ENCODE measurements at places on chromosomes 2 and 18. TPM values are rescaled to one million over a fixed set of nuclear protein-coding genes. Genes with fewer than 3 reads are reported as not detected.

GPR39 gene
- total RNA-seq: not detected

IAH1 gene
- 64.9 TPM for total RNA-seq

ARHGEF4 gene
- total RNA-seq: 4.2 TPM

SNORC gene
- 2.1 TPM for total RNA-seq

DUSP2 gene
- 313 TPM for total RNA-seq

INHBB gene
- total RNA-seq: not detected

COLEC12 gene
- total RNA-seq: not detected

CRYGC gene
- not detected for total RNA-seq

DNA sequence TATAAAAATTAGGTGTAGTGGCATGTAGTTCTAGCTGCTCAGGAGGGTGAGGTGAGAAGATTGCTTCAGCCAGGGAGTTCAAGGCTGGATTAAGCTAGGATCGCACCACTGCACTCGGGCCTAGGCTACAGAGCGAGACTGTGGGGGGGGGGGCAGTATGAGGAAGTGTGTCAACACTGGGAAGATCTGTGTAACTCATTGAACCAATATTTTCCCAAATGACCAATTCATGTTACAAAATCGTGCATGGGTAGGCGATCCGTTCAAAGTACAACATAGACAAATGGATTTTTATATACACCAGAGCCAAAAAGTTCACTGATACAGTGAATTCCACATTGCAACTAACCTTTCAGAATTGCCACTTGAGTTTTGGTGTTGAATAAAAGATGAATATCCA lies 8.1 kb downstream of the SMAD4 start:
- no peak overlapping the region for H3K4me3 ChIP-seq
- peak overlapping the region; percentile 21 for H3K27ac ChIP-seq
- DNase-seq: no peak
- H3K4me1 ChIP-seq: peaks cover 83% of the 10 kb centered on the region

- H3K27me3 ChIP-seq: no peaks in the 10 kb centered on the region
- H3K4me1 ChIP-seq: no peaks in the 10 kb centered on the region
- no peak overlapping the region for H3K27ac ChIP-seq
- H3K36me3 ChIP-seq: no peaks in the 10 kb centered on the region
- no peak overlapping the region for H3K4me3 ChIP-seq
- no peak for DNase-seq
These were observed 266.6 kb downstream of the CYP26B1 start for GRCh38 chr2:71880846-71881610.

DNA sequence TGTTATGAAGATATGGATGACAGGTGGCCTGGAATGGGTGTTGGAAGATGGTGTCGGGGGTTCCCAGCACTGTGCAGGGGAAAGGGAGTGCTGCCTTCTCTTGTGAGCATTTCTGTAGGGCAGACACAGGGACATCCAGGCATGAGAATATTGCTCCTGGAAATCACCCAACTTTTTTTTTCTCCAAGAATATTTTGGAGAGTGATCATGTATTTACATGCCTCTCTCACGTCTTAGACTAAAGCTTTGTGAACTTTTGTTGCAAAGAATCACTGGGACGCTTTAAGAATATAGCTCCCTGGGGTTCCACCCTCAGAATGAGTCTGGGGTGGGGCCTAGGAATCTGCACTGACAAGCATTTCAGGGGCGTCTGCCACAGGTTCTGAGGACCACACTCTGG lies 68.7 kb downstream of the VWA3B start:
- no peak for DNase-seq
- H3K36me3 ChIP-seq: no peaks in the 10 kb centered on the region
- H3K4me1 ChIP-seq: no peaks in the 10 kb centered on the region
- no peak overlapping the region for H3K27ac ChIP-seq

DNA sequence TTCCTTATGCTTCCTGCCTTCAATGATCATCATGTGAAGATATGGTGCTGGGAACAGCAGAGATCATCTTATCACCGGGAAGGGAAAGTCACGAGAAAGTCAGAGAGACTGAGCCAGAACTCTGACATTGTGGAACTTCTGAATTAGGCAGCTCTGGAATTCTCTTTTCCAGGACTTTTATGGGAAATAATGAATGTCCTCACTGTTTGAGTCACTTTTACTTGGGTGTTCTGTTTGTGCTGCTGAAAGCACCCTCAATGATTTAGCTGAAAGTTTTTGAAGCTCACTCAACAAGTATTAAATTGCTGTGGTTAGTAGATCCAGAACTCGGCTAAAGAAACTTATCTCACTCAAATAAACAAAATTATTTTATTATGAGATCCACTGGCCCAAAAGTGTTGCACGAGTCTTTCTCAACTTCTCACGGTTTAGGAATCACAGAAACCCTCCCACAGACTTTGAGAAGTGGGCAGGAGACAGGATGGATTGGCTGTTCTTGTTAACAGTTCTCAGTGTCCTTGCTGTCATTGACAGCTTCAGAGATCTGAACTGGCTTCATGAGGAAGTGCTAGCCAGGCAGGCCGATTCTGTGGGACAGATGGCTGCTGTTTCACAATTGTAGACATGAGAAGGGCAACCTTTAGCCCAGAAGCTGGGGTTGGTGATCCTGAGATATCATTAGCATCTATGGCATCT lies 26.4 kb upstream of the ATRAID start:
- H3K36me3 ChIP-seq: no peaks in the 10 kb centered on the region
- H3K4me1 ChIP-seq: no peaks in the 10 kb centered on the region
- no peak for DNase-seq
- H3K27ac ChIP-seq: no peak overlapping the region
- no peak overlapping the region for H3K4me3 ChIP-seq
- H3K27me3 ChIP-seq: peaks cover 14% of the 10 kb centered on the region

DNA sequence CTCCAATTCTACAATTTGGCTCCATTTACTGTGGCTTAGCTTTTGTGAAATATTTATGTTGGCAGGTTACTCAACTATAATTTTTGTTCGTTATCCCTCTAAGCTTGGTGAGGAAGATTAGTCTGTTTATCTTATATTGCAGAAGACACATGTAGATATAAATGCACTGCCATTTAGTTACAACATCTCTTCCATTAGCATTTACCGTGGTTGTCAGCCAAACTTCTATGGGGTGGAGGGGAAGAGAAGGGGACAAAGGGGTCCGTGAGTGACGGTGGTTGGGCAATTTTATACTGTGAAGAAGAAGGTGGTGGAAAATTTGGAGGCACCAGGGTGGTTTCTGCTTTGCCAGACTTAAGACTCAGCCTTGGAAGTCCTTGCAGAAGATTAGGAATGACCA lies 117.6 kb upstream of the CXCR4 start:
- peaks cover 38% of the 10 kb centered on the region for H3K4me1 ChIP-seq
- H3K4me3 ChIP-seq: no peak overlapping the region
- no peak for DNase-seq
- no peaks in the 10 kb centered on the region for H3K36me3 ChIP-seq
- no peak overlapping the region for H3K27ac ChIP-seq

DNA sequence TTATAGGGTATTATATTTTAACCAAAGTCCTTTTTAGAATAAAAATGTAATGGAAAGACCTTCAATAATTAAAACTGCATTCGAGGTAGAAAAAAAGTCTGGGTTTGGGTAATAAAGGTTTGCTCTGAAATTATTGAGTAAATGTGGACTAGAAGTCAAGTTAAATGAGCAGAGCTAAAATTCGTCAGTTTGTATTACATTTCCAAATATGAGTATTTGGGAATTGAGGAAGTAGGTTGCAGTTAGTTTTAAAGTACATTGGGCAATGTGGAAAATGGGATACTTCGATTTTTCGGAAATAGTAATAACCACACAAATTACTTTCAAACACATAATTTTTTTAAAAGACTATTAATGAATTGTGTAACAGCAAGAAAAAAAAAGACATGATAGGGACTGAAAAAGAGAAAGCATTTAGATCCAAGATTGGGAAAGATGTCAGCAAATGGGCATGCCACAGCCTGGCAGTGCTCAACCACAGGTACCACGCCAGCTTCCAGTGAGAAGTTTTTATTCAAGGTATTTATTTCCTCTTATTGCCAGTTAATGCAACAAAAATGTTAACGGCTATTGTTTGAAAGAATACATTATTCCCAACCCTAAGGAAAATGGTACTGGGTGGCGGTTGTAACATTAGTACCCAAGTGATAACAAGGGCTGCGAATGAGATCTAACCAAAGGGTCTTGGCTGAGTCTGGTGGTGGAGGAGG lies 50.0 kb downstream of the TTC39C start:
- DNase-seq: no peak
- H3K4me3 ChIP-seq: no peak overlapping the region
- H3K27me3 ChIP-seq: no peaks in the 10 kb centered on the region
- peak overlapping the region; percentile 50 for H3K27ac ChIP-seq
- H3K36me3 ChIP-seq: peaks cover 24% of the 10 kb centered on the region
- H3K4me1 ChIP-seq: peaks cover 61% of the 10 kb centered on the region

GRCh38 chr2:172783165-172783898 lies 47.7 kb downstream of the RAPGEF4 start:
- no peak for DNase-seq
- no peak overlapping the region for H3K4me3 ChIP-seq
- H3K27me3 ChIP-seq: peaks cover 11% of the 10 kb centered on the region

DNA sequence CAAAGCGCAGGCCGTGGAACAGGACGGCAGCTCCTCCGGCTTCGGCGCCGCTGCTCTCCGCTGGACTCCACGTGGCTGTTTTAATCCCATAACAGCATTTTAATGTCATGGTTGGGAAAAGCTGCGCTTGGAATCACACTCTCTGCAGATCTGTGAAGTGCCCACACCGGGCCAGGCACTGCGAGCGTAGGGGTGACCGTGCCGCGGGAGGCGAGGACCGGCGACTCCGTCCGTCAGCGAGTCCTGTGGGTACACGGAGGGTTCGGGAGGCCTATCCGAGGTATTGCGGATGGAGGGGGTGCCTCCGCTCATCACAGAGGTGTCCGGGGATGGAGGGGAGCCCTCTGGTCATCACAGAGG lies 198.0 kb upstream of the SALL3 start:
- no peak for DNase-seq
- no peaks in the 10 kb centered on the region for H3K4me1 ChIP-seq
- no peak overlapping the region for H3K27ac ChIP-seq
- H3K36me3 ChIP-seq: no peaks in the 10 kb centered on the region
- no peak overlapping the region for H3K4me3 ChIP-seq

DNA sequence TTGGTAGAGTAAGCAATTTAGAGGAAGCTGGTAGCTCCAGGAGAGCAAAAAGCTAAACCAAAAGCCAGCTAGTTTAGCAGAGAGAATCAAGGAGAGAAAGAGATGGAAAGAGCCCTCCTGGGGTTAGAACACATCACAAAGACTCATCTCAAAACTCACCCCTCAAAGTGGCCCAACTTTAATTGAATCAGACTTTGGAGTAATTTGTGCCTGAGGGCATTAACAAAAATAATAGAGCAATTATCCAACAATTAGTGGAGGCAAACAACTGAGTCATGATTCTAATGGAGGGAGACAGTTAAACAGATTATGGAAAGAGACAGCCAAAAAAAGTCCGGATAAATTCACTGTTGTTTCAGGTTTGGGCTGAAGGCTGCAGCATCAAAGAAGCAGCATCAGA lies 417.4 kb downstream of the KCNJ3 start:
- no peak for DNase-seq
- no peaks in the 10 kb centered on the region for H3K36me3 ChIP-seq
- H3K27ac ChIP-seq: no peak overlapping the region
- H3K4me3 ChIP-seq: no peak overlapping the region

GRCh38 chr2:207768168-207768865 lies 1.4 kb downstream of the FZD5 start:
- peaks cover 24% of the 10 kb centered on the region for H3K4me1 ChIP-seq
- no peak overlapping the region for H3K27ac ChIP-seq
- H3K36me3 ChIP-seq: peaks cover 8% of the 10 kb centered on the region

DNA sequence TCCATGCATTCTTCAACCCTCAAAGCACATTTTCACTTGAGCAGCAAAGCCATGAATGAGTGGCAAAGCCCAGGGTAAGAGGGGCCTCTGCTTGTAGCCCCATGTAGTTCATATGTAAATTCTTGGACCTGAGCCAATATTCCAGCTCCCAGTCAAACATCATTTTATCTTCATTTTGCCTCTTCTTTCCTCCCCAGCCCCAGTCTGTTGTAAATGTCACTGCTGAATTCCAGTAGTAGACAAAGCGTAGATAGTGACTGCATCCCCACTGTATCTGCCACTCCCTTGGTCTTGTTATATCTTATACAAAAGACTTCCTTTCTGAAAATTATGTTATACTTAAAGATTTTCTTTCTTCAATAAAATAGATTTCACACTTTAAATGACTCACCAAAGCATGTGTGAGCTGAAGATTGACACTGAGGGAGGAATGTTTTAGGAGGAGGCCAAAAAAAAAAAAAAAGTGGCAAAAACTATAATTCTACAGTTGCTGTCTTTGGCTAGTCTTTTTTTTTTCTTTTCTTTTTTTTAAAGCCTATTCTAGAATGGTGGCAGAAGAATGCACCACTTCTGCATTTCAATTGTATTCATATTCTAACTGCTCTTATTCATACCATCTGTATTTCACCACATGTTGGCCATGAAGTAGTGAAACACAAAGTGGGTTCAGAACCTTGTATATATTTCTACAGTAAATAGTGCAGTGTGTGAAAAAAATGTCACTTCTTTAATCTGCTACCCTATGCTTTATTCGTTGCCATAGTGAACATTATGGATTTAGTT lies 306.1 kb downstream of the CPS1 start:
- no peaks in the 10 kb centered on the region for H3K4me1 ChIP-seq
- no peaks in the 10 kb centered on the region for H3K27me3 ChIP-seq
- no peak for DNase-seq
- no peak overlapping the region for H3K27ac ChIP-seq
- H3K36me3 ChIP-seq: no peaks in the 10 kb centered on the region

- peaks cover 5% of the 10 kb centered on the region for H3K4me1 ChIP-seq
- H3K4me3 ChIP-seq: peak overlapping the region; percentile 15
These were observed 23.3 kb upstream of the MC5R start for GRCh38 chr18:13800505-13801259.

GRCh38 chr2:64860276-64860885 lies 128.8 kb upstream of the SLC1A4 start:
- no peaks in the 10 kb centered on the region for H3K36me3 ChIP-seq
- H3K27ac ChIP-seq: no peak overlapping the region
- no peak for DNase-seq
- peaks cover 4% of the 10 kb centered on the region for H3K4me1 ChIP-seq
- no peak overlapping the region for H3K4me3 ChIP-seq
- H3K27me3 ChIP-seq: peaks cover 6% of the 10 kb centered on the region

DNA sequence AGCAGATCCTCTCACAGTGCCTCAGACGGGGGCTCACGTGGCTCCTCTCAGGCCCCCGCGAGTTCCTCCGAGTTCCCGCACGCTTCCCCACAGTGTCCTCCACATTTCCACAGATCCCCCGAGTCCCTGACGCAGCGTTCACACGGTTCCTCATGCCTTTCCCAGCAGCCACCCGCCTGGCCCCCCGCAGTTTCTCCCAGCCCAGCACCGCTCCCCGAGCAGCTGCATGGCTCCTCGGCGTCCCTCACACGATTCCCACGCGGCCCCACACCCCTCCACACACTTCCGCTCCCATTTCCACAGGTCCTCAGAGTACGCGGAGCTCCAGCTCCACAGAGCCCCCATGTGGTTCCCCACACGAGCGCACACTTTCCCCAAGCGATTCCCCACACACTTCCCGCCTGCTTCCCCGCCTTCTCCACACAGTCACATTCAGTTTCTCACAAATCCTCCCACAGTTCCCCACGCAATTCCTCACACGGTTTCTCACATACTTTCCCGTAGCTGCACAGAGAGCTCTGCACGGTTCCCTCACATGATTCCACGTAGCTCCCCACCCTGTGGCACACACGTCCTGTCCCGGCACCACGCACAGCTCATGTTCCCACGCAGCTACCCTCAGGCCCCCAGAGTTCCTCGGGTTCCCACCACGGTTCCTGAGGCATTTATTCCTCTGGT lies 39.9 kb downstream of the KIF1A start:
- no peaks in the 10 kb centered on the region for H3K36me3 ChIP-seq
- H3K4me1 ChIP-seq: no peaks in the 10 kb centered on the region
- no peak overlapping the region for H3K27ac ChIP-seq
- no peak overlapping the region for H3K4me3 ChIP-seq
- H3K27me3 ChIP-seq: no peaks in the 10 kb centered on the region

GRCh38 chr2:11719230-11719977 lies 27.0 kb upstream of the LPIN1 start:
- H3K4me3 ChIP-seq: peak overlapping the region; percentile 62
- peaks cover 6% of the 10 kb centered on the region for H3K27me3 ChIP-seq
- peaks cover 8% of the 10 kb centered on the region for H3K4me1 ChIP-seq
- H3K27ac ChIP-seq: peak overlapping the region; percentile 47
